ENCODE measurements at places on chromosomes 6 and 20. TPM values are rescaled to one million over a fixed set of nuclear protein-coding genes. Genes with fewer than 3 reads are reported as not detected.

Gene HCK
- total RNA-seq, result 12.6 TPM

GRCh38 chr20:12788632-12789299, 220.0 kb upstream of the SPTLC3 start:
- DNase-seq, result no peak

DNA sequence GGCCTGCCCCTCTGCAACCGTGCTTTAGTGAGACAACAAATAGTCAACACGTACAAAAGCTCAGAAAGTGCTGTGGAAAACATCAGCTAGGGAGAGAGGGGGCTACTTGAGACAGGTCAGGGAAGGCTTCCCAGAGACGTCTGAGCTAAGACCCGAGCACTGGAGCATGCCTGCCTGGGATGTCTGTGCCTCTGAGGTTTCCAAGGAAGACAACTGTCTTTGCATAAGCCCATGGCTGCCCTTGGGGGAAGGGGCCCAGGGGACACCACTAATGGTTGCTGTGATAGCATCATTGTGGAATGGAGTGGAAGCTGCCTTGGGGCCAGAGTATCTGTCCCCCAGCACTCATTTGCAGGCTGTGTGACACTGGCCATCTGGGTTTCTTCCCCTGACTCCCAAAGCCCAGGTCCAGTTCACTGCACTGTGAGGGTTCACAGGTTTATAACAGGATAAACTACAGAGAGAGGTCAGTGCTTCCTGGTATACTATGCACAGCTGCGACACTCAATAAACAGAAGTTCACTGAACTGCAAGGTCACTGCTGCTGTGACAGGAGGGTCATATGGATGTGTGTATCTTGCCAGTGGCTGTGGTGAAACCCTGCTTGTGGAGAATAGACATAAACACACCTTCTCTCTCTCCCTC, 1.5 kb upstream of the ARFGEF2 start:
- no peak for DNase-seq

DNA sequence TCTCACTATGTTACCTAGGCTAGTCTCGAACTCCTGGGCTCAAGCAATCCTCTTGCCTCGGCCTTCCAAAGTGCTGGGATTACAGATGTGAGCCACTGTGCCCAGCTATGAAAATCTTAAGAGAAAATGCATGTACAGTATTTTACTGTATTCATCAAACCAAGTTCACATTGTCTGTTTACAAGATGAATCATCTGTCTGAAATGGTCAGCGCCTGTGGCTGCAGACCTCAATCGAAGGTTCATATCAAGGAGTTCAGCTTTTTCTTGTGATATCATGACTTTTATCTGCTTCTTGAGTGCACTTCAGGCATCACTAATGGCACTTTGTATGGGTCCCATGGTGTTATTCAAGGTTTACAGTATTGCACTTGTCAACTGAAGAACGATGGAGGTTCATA, 155.1 kb downstream of the SLC16A10 start:
- no peak for DNase-seq

DNA sequence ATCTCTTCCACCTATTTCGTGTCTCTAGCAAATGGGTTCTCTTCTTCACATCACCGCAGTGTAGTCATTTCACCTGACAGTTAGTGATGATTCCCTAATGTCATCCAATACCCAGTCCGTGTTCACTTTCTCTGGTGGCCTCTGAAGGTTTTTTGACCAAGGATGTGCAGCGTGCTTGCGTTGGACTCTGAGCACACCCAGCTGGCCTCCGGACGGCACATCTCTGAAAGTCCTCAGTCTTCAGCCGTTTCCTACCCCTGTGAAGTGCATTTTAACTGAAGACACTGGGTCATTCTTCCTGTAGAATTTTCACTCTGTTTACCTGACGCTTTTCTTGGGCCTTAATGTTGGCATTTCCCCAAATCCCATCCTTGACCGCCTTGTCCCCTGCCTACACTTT, 98.7 kb downstream of the ERMARD start:
- no peak for DNase-seq

Measured in tibial nerve (tissue), 4 donors.